HEK293T (cell line): ENCODE measurements at places on chromosomes 3 and 15.

- DNase-seq = no peak
Measured at GRCh38 chr15:90067953-90068606, 34.2 kb downstream of the IDH2 start.

DNA sequence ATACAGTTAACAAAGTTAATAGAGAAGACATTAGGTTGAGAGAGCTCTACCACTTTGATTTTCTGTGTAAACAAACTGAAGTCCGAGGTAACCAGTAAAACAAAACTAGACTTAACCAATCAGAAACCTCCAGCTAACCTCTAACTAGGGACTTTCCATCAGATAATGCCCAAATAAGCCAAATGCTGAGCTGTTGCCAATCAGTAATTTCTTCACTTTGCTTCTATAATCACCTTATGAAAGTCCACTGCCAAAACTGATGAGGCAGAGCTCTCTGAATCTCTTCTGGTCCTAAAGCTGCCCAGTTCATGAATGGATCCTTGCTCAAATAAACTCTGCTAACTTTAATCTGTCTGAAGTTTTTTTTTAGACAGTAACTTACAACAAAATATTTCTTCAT is 448.0 kb upstream of the NECTIN3 start:
- DNase-seq = no peak

- peak; percentile 69 for DNase-seq
Measured at GRCh38 chr3:27721717-27722564, at the start of gene EOMES. TSS of gene EOMES (minus strand) at chr3:27722323. CDS start at chr3:27722294, 29 bp downstream.

DNA sequence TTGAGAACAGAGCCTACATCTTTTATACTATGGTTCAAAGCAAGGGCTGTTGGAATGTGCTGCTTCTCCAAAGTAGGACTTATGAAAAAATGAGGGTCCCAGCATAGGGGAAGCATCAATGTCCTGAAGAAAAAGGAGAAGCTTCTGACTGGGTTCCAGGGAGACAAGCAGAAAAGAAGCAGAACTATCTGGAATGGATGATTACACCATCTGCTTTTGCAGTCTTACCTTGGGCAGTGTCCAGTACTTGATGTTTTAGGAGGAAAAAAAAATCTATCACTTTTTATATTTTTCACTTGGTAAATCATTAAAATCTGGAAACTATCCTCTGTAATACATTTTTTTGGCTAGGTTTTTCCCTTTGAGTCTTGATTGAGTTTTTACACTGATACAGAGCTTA is 57.9 kb upstream of the DPH6 start:
- no peak for DNase-seq

DNA sequence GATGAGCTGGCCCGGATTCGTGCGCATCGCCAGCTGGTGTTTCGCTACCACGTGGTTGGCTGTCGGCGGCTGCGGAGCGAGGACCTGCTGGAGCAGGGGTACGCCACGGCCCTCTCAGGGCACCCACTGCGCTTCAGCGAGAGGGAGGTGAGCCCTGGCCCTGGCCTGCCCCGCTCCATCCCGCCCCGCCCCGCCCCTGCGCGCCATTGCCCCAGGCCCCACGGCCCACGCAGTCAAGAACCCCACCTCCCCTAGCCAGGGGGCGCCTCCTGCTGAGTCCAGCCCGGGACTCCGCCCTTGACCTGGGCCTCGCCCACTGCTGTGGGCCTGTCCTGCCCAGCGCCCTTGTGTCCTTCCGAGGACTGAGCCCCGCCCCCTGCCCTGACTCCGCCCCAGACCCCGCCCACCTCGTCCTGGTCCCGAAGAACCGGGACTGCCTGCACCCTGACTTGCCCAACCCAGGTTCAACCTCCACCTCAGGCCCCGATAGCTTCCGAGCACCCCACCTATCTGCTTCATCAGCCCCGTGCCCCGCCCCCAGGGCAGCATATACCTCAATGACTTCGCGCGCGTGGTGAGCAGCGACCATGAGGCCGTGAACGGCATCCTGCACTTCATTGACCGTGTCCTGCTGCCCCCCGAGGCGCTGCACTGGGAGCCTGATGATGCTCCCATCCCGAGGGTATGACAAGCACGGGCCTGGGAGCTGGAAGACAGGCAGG is 14.8 kb downstream of the NT5DC2 start:
- peak; percentile 54 for DNase-seq

DNA sequence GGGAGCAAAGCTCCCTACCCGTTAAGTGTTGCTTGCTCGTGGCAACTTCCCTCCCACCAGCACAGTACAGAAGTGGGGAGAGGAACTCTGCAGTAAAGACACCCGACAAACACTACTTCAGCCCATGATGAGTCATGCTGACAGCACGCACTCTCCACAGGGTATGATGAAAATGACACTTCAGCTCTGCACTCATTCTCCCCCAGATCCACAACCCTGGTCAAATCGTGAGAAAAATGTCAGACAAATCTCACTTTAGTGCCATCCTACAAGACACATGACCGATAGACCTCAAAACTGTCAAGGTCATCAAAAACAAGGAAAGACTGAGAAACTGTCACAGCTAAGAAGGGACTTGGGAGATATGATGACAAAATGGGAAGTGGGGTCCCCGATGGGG is 278.9 kb downstream of the OCA2 start:
- DNase-seq = no peak

GRCh38 chr3:134419214-134419959 is 45.1 kb upstream of the AMOTL2 start:
- DNase-seq = no peak

- no peak for DNase-seq
Measured at GRCh38 chr3:188200481-188200880, 46.5 kb downstream of the LPP start.

DNA sequence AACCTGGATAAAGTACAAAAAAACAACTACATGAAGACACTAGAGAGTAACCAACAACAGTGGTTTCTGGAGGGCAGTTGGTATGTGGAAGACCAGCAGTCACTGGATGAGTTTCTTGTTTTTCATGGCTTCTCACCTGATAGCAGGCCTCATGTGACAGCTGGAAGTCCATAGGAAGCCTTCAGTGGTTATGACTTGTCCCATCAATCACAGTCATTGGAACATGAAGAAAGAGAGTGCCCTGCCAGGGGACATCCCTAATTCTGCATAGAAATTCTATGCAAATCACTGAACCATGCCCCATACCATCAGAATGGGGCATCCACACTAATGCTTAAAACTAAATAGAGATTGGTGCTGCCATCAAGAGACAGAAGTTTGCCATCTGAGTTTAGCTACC is 81.6 kb downstream of the AKAP13 start:
- DNase-seq = no peak
